ENCODE measurements at places on chromosomes 3 and 15.
A peak's percentile ranks its signal among the peaks of the same experiment; 100 is the strongest.

GRCh38 chr3:170049146-170050000 lies 11.6 kb downstream of the GPR160 start:
- peak; percentile 46 for DNase-seq

DNA sequence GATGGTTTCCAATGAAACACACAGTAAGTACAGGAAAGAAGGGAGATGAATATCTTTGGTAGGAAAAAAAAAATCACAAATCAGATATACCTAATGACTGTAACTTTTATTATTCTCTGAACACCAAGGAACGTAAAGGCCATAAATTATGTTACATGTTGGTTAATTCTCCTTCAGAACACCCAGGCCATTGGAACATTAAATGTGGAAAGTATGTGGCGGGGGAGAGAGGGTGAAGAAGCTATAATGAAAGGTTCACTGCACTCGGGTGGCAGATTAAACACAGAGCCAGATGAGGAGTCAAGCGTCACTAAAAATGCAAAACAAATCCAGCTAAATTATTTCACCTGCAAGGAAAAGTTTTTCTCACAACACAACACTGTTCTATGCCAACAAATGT lies 193.8 kb downstream of the FHIT start:
- no peak for DNase-seq

DNA sequence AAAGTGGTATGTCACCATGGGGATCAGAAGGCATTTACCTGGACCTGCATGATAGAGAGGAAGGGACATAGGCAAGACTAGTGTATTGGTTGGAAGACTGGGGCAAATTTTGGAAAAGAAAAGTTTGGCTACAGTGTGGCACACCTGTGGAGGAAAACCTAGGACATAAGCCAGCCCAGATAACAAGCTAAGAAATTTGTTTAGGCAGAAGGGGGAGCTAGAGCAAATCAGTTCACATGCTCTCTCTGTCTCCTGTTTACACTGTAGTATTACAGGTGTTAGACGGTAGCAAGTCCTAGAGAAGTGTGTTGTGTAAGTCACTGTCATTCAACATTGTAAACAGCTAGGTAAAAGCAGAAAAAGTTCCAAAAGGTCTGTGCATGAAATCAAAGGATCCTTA lies 11.9 kb upstream of the ALDH1A2 start:
- no peak for DNase-seq

GRCh38 chr3:139374099-139374498 lies 15.3 kb downstream of the COPB2 start:
- DNase-seq = no peak

GRCh38 chr15:63035977-63036376 lies 6.6 kb upstream of the TPM1 start:
- no peak for DNase-seq

DNA sequence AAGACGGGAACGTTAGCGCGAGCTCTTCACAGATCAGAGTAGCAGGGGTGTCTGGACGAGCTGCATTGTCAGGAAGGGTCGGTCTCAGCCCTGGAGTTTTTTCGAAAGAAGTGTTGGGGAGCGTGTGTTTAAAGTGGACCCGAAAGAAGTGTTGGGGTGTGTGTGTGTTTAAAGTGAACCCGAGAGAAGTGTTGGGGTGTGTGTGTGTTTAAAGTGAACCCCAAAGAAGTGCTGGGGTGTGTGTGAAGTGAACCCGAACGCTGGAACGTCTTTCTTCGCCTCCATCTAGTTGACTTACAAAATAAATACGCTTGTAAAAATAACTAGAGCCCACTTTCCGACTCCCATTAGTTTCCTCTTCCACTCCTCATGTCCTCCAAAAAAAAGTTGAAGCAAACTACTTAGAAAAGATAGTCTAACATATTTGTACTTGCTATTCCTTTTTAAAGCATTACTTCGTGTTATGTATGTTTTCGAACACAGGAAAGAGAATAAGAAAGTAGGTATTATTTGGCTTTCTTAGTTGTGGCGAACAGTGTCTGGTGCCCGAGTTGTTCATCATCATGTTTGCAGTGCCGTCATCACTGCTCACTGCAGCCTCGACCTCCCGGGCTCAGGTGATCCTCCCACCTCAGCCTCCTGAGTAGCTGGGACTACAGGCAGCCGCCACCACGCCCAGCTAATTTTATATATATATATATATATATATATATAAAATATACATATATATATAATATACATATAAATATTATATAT lies 1.0 kb downstream of the LRCH3 start:
- no peak for DNase-seq

GRCh38 chr15:89198196-89198595 lies 23.2 kb downstream of the RLBP1 start:
- no peak for DNase-seq

- no peak for DNase-seq
Measured at GRCh38 chr15:43975326-43975725, 148.5 kb downstream of the WDR76 start.

- DNase-seq = no peak
Measured at GRCh38 chr15:83711236-83711635, 57.3 kb downstream of the ADAMTSL3 start.

GRCh38 chr3:127264794-127265514 lies 22.9 kb downstream of the PRR20G start:
- no peak for DNase-seq

DNA sequence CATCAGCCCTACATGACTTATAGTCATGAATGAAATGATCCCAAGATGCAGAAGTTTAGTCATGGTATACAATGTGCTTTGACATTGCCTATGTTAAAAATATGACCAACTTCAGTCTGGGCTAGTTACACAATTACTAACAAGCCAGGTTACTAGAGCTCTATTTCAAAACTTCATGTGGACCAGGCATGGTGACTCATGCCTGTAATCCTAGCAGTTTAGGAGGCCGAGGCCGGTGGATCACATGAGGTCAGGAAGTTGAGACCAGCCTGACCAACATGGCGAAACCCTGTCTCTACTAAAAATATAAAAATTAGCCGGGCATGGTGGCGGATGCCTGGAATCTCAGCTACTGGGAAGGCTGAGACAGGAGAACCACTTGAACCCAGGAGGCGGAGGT lies 613.0 kb downstream of the CADM2 start:
- no peak for DNase-seq

- DNase-seq = no peak
Measured at GRCh38 chr3:25723802-25724201, 59.1 kb upstream of the TOP2B start.

GRCh38 chr15:100112061-100112420 lies 229.7 kb downstream of the ADAMTS17 start:
- DNase-seq = no peak
